ENCODE measurements at places on chromosomes 1 and 21. TPM values are rescaled to one million over a fixed set of nuclear protein-coding genes. Genes with fewer than 3 reads are reported as not detected.

DHRS3 gene
- 84.1 TPM for total RNA-seq

RHBG gene
- total RNA-seq: not detected

FAM43B gene
- total RNA-seq: under 0.01 TPM

SH2D5 gene
- total RNA-seq: 3.9 TPM

TNFRSF4 gene
- total RNA-seq: 0.43 TPM

ARID1A gene
- total RNA-seq: 31.1 TPM
